ENCODE measurements at places on chromosomes 7 and 10.

DNA sequence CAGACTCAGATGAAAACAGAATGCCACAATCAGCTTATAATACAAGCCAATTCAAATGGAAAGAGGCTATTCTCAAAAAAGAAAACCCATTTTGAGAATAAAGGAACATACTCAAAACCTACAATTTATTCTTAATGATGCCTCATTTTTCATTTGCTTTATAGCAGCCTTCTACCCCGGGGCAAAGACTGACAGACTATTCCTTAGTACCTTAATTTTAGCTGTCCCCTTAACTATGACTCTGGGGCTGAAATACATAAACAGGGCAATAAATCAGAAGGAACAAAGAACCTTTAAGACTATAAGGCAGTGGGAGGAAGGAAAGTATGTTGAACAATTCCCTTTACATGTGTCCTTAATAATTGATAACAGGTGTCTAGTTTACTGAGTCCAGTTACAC lies 76.8 kb downstream of the TMEM106B start:
- no peak for DNase-seq

- no peak for DNase-seq
Measured at GRCh38 chr7:120677535-120677934, 180.4 kb downstream of the TSPAN12 start.

DNA sequence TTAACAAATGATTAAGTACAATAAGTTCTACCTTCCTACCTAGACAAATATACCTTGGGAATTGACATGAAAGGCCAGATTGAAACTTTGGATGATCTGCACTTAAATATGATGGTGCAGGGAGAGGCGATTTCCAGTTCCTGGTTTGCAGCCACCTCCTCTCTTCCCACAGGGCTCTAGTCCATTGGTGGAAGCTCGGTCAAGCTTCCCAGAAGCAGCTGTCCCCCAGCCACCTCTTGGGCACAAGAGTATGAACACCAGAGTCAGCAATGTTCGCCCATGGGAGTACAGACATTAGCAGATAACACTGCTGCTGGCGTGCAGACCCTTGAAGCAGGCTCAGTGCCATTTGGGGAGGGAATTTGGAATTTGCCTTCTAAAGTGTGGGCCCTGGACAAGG lies 1.5 kb upstream of the CPVL start:
- DNase-seq, result no peak

DNA sequence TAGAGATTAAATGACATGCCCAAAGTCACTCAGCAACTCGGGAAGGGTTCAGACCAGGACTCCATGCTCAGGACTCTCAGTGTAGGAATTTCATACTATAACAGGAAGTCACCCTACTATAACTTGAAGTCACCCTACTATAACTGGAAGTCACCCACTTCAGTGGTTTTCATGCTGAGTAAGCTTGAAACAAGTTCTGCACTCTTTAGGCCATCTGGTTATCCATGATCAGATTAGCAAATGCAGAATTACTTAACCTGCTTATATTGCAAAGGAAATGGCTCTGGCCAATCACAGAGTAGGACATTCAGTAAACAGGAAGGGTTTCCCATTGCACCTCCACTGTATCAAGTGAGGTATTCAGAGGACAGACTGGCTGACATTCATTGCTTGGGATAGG lies 1240.4 kb downstream of the GATA3 start:
- DNase-seq, result no peak

DNA sequence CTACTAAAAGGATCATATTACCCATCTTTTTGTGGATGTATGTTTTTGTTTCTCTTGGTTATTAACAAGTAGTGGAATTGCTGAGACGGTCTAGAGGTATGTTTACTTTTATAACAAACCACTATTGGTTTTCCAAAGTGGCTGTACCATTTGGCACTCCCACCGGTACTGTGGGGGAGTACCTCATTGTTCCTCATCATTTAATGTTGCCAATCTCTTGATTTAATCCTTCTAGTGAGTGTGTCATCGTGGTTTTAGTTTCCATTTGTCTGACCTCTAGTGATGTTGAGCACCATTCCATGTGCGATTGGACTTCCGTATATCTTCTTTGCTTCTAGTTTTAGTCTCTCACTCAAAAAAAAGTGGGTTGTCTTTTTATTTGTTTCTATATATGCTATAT lies 50.4 kb downstream of the RBM33 start:
- no peak for DNase-seq

GRCh38 chr10:96431211-96431970 lies 72.6 kb upstream of the OPALIN start:
- no peak for DNase-seq

DNA sequence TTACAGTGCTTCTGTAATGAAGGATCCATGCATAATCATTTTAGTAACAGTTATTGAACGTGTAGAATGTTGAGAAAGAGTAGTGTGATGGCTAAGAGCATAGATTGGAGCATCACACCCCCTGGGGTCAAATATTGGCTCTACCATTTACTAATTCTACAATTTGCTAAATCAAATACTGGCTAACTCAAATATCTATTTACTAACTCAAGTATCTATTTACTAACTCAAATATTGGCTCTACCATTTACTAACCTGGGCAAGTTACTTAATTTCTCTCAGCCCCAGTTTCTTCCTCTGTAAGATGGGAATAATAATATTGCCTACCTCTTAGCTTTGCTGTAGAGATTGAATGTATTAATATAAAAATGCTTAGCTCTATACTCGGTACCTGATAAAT lies 64.0 kb downstream of the CDK14 start:
- no peak for DNase-seq

- no peak for DNase-seq
Measured at GRCh38 chr10:57880446-57881227, 387.1 kb downstream of the IPMK start.

GRCh38 chr7:123155571-123155970 lies 44.2 kb downstream of the SLC13A1 start:
- DNase-seq, result no peak

DNA sequence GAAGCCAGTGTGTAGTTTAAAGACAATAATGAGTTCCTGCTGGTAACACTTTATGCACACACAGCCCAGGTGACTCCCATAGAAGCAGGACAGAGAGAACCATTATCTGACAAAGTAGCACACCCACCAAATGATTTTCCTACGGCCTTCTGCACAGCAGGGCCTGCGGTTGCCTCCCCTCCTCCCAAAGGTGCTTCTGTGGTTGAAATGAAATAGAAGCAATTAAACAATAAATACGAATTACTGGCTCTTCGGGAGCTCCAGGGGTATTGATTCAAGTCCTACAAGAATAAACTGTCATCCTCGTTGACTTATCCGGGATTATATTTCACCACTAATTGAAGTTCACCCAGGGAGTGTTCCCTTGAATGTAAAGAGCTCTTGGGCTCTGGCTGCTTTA lies 172.1 kb downstream of the ACTR3B start:
- DNase-seq, result no peak

- no peak for DNase-seq
Measured at GRCh38 chr7:20183086-20183485, 34.1 kb downstream of the MACC1 start.

- DNase-seq, result no peak
Measured at GRCh38 chr10:126170371-126170770, 217.9 kb downstream of the ADAM12 start.

GRCh38 chr10:45557275-45557905 lies 115.2 kb downstream of the ZFAND4 start:
- no peak for DNase-seq
